ENCODE measurements at places on chromosomes 4 and X.

- no peak for DNase-seq
These were observed 250.7 kb downstream of the ARAP2 start for GRCh38 chr4:35993606-35994005.

- DNase-seq: no peak
These were observed 32.4 kb upstream of the MGST2 start for GRCh38 chr4:139633195-139633594.

GRCh38 chr4:57435300-57435699, 325.1 kb upstream of the IGFBP7 start:
- no peak for DNase-seq

GRCh38 chrX:139560221-139560620, 29.7 kb downstream of the F9 start:
- no peak for DNase-seq

GRCh38 chr4:164224871-164225270, 529.1 kb upstream of the SMIM31 start:
- no peak for DNase-seq

DNA sequence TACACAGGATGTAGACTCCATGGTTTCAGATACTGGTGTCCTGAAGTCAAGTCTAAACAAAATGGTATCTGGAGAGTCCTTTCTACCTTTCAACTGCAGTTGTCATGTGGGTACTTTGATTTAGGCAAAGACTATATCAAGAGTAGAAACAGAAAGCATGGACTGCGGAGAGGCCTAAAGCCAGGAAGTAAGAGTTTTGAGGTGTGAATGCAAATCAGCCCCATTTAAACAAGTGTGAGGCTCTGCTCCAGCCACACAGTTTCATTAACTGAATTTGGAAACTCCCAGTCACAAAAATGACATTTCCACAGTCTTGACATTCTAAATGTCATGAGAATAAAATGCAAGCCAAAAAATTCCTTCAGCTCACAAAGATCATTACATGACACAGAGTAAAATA, 87.2 kb upstream of the MCF2 start:
- no peak for DNase-seq

DNA sequence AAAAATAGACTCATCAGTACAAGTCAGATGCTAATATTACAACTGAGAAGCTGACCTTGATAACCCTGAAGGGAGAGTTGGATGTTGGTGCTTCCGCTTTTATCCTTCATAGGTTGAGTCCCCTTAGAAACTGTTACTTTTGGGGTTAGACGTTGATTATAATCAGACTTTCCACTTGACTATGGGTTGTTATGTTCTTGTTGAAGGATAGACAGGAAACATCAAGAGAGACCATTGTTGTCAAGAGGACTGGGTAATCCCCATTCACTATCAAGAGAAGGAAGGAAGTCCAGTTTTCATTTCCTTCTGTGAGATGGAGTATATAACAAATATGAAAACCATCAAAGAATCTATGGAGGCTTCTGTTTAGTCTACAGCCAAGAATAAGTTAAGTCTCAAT, 229.9 kb upstream of the AFF2 start:
- no peak for DNase-seq

DNA sequence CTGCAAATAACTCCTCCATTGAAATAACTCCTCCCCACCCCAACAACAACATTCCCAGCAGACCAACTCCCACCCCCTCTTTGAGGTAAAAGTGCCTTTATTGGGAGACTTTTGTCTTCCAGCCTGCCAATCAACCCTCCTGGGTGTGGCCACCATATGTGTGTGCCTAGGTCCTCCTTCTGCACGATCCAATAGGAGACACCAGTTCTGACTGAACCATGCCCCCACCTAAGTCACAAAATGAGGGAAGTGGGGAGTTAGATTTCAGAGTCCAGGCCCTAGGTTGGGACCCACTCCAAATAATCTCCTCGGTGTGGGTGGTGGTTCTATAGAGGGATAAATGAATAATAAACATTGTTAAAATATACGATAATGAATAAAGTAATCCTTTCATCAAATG, 3.0 kb downstream of the PLP2 start:
- no peak for DNase-seq

DNA sequence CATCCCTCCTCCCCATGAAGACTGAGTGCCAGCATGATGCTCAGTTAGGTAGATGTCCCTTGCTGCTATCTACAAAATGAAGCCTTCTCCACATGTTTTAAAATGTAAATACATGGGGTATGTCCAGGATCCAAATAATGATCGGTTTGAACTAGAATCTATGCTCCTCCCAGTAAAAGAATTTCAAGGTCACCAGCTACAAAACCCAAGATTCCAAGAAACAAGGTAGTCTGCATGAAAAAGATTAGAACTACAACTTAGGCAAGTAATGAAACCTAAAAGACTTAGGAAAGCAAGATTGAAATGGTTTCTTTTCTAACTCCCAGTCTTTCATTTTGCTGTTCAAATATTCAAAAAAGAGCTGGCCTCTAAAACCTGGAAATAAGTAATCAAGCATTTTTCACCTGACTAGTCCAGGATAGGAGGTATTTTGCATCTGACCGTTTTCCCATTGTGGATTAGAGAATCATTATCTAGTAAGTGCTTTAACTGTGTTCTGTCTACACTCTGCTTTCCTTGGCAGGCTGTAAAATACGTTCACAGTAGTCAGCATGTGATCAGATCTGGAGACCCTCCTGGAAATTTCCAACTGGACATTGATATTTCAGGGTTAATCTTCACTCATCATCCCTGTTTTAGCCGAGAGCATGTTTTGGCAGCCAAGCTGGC, 57.4 kb downstream of the CC2D2A start:
- DNase-seq: no peak

- no peak for DNase-seq
These were observed 24.3 kb upstream of the TEX13C start for GRCh38 chrX:125295337-125295736.

- no peak for DNase-seq
These were observed 11.4 kb downstream of the SYN1 start for GRCh38 chrX:47608130-47608810.

- DNase-seq: no peak
These were observed 144.0 kb upstream of the ADAMTS3 start for GRCh38 chr4:72712997-72713396.

GRCh38 chr4:137069473-137069872, 462.8 kb downstream of the PCDH18 start:
- DNase-seq: no peak

- DNase-seq: no peak
These were observed 47.4 kb downstream of the SMIM14 start for GRCh38 chr4:39591290-39591689.

All from hypothalamus (tissue), 51 donors.